Right atrium auricular region (tissue), 2 donors: ENCODE measurements at places on chromosomes 7 and 10.

- no peak for DNase-seq
These were observed 138.1 kb upstream of the ITGB1 start for GRCh38 chr10:33095867-33096815.

DNA sequence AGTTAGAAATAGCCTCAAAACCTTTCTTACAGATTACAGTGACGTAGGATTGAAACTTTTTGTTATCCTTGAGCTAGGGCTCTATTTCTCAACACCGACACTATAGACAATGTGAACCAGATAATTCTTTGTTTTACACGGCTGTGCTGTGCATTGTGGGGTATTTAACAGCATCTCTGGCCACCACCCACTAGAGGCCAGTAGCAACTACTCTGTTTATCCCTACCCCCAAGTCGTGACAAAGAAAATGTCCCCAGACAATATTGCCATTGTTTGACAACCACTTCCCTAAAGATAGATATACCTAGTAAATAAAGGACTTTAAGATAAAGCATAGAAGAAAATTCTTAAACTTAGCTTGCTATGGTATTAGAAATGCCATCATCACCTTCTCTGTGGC lies 359.6 kb downstream of the ARL4A start:
- DNase-seq: no peak

DNA sequence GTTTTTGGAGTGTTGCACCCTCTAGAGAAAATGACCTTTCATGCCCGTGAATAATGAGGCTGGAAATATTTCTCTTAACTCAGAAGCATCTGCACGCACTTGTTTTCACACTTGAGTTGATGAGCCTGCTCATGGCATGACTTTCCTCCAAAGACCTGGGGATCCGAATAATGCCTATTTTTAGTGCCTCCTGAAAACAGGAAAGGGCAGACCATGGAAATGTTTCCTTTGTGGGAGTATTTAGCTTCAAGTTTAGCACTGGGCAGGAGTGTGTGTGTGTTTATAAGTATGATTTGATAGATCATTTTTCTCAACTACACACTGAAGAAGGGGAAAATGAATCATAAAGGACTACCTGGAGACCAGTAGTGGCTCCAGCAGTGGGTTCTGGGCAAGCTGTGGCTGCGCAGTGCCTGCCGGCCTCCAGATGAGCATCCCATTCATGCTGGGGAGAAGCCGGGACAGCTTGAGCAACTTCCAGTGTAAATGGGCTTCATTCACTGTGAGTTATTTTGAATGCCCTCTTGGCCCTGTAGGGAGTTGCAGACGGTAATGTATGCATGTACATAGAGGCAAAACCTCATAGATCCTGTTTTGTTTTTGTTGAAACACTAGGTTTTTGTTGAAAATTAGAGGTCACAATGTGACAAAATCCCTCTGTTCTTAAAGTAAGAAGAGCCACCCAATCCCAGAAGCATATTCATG lies 117.8 kb upstream of the INSYN2A start:
- no peak for DNase-seq

DNA sequence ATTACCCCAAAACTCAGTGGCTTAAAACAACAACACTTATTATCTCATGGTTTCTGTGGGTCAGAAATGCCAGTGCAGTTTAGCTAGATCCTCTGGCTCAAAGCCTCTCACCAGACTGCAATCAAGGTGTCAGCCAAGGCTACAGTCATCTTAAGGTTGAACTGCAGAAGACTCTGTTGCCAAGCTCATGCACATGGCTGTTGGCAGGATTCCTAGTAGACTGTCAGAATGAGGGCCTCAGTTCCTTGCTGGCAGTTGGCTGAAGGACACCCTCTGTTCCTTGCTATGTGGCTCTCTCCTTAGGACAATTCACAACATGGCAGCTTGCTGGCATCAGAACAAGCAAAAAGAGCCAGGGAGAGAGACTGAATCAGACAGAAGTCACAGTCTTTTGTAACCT lies 34.7 kb downstream of the TOMM7 start:
- no peak for DNase-seq
